ENCODE measurements at places on chromosomes 5 and 9. TPM values are rescaled to one million over a fixed set of nuclear protein-coding genes. Genes with fewer than 3 reads are reported as not detected.

The SV2C gene
- total RNA-seq = 0.55 TPM

The IFNB1 gene
- total RNA-seq = not detected

The CCDC192 gene
- total RNA-seq = not detected

The PIK3R1 gene
- total RNA-seq = 177 TPM

The REEP2 gene
- total RNA-seq = 7.7 TPM

The CLINT1 gene
- total RNA-seq = 113 TPM

The GPR151 gene
- not detected for total RNA-seq

The SPINK7 gene
- not detected for total RNA-seq

The CCL27 gene
- total RNA-seq = not detected

The C7 gene
- total RNA-seq = 799 TPM

- H3K36me3 ChIP-seq = no peaks in the 10 kb centered on the region
- no peak overlapping the region for H3K4me3 ChIP-seq
- no peak overlapping the region for H3K27ac ChIP-seq
- H3K4me1 ChIP-seq = no peaks in the 10 kb centered on the region
- no peaks in the 10 kb centered on the region for H3K27me3 ChIP-seq
These were observed 28.9 kb upstream of the EEIG1 start for GRCh38 chr9:128009639-128010038.

- no peak overlapping the region for H3K27ac ChIP-seq
- H3K4me1 ChIP-seq = no peaks in the 10 kb centered on the region
These were observed 3.6 kb downstream of the RPL12 start for GRCh38 chr9:127447416-127448111.

DNA sequence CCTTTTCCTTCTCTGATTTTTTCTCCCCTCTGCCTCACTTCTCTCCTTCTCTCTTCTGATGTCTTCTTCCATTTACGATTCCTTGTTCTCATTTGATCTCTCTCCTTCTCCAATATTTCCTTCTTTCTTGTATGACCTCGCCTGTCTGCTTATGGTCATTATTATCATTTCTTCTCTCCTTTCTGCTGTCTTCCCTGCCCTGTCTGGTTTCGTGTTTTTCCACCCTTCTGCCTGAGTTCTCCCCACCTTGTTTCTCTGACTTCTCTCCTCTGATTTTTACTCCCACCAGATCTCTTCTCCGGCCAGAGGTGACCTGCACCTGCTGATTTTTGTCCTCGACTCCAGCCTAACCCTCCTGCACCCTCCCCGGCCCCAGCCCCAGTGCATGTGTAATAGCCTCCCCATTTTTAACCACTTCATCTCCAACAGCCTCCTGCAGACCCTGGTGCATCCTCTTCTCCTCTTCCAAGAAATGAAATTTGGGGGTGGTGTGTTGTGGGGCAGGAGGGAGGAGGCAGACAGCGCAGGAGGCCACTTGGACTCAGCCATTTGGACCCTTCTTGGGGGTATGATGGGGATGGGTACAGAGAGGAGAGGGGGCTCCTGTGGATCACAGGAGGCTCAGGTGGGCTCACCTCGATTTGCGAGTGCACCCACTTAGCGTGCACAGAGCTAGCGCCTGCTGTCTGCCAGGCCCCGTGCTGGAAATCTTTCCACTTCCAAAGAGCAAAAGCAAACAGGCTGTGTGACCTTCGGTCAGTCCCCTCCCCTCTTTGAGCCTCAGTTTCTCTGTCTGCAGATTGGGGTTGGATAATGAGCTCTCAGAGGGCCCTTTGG lies 32.5 kb downstream of the GSN start:
- H3K36me3 ChIP-seq = peaks cover 39% of the 10 kb centered on the region
- peak overlapping the region; percentile 62 for H3K4me3 ChIP-seq
- peak overlapping the region; percentile 99 for H3K27ac ChIP-seq
- H3K27me3 ChIP-seq = no peaks in the 10 kb centered on the region
- peak; percentile 58 for DNase-seq

- no peak overlapping the region for H3K4me3 ChIP-seq
- DNase-seq = no peak
- H3K4me1 ChIP-seq = no peaks in the 10 kb centered on the region
- H3K27ac ChIP-seq = no peak overlapping the region
These were observed 23.6 kb upstream of the CEMIP2 start for GRCh38 chr9:71791875-71792274.

- H3K27ac ChIP-seq = peak overlapping the region; percentile 0
- peak overlapping the region; percentile 70 for H3K4me3 ChIP-seq
These were observed 20.1 kb upstream of the MARCHF6 start for GRCh38 chr5:10333154-10334006.

DNA sequence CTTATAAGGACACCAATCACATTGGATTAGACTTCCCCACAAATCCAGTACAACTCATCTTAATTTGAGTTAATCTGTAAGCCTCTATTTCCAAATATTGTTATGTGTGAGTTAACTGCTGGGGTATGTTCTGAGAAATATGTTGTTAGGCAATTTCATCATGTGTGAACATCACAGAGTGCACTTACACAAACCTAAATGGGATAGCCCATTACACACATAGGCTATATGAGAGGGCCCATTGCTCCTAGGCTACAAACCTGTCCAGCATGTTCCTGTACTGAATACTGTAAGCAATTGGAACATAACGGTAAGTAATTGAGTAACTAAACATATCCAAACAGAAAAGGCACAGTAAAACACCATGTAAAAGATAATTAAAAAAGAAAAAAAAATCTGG lies 19.1 kb upstream of the ARSI start:
- H3K4me1 ChIP-seq = peaks cover 17% of the 10 kb centered on the region
- no peaks in the 10 kb centered on the region for H3K36me3 ChIP-seq
- no peak for DNase-seq

DNA sequence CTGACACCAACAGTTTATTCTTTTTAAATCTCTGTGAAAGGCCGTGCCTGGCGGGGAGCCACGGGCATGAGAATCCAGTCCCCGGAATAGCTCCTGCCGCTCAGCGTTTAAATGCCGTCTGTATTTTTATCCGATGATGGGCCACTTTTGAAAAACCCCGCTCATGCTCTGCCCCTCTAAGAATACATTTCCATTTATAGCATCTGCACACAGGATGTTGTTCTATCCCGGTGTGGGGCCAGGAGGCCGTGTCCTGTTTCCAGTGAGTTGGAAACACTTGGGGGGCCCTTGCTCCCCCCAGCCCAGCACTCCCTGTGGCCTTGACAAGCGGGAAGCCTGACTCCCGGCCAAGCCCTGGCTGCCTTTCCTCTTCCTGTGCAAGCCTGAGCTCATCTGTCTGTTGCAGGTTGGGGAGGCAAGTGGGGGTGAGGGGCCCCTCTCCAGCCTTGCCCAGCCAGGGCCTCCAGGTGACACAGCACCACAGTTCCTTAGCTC lies 39.0 kb downstream of the ERGIC1 start:
- peaks cover 74% of the 10 kb centered on the region for H3K4me1 ChIP-seq
- no peaks in the 10 kb centered on the region for H3K36me3 ChIP-seq
- H3K27ac ChIP-seq = peak overlapping the region; percentile 97
- no peak overlapping the region for H3K4me3 ChIP-seq
- DNase-seq = peak; percentile 97

DNA sequence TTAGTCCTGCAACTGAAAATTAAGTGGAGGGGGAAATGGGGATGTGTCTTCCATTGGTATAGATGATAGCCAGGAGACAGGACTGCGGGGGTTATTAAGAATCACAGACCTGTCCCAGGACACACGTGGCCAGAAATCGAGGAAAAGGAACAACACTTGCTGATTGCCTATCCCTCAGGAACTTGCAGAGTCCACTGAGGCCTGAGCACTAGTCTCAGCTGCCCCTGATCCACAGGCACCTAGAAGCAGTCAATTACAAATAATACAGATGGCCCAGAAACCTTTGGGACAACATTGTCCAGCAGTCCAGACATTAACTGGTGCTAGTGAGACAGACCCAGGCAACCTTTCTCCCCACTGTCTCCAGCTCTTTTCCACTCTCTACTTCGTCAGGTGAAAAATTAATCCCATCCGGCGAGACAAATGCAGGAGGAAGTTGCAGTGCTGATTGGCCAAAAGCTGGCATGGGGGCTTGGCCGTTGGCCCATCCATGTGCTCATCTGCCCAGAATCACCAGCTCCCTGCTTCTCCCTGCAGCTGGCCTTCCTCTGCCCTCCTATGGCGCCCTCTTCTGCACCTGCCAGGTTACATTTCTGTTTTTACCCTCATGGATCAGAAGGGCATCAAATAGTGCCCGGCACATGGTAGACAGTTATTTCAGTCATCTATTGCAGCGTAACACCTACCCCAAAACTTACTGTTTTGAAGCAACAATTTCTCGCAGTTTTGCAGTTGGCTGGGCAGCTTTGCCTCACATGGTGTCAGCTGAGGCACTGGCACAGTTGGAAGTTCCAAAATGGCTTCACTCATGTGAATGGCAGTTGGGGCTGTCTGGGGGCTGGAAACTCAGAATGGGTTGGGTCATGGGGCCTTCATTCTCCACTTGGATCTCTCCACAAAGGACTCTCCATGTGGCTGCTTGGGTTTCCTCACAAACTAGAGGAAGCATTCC lies 3.6 kb upstream of the B4GALT1 start:
- no peak overlapping the region for H3K4me3 ChIP-seq
- peaks cover 14% of the 10 kb centered on the region for H3K4me1 ChIP-seq
- no peaks in the 10 kb centered on the region for H3K36me3 ChIP-seq
- DNase-seq = peak; percentile 80

DNA sequence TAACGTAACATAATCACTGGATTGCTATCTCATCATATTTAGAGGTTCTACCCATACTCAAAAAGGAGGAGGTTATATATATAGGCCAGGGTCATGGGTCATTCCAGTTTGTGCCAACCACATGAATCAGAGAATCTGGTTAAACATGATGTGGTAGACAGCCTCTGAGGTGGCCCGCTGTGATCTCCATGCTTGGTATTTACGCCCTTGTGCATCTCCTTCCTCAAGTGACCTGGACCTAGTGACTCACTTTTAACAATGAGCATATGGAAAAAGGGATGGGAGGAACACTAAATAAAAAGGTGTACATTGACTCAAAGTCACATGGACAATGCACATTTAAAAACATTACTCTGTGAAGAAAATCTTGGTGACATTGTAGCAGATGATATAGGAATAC lies 77.7 kb upstream of the CTNND2 start:
- no peaks in the 10 kb centered on the region for H3K36me3 ChIP-seq
- no peaks in the 10 kb centered on the region for H3K27me3 ChIP-seq
- no peak overlapping the region for H3K4me3 ChIP-seq
- DNase-seq = no peak
- no peaks in the 10 kb centered on the region for H3K4me1 ChIP-seq
- H3K27ac ChIP-seq = no peak overlapping the region

DNA sequence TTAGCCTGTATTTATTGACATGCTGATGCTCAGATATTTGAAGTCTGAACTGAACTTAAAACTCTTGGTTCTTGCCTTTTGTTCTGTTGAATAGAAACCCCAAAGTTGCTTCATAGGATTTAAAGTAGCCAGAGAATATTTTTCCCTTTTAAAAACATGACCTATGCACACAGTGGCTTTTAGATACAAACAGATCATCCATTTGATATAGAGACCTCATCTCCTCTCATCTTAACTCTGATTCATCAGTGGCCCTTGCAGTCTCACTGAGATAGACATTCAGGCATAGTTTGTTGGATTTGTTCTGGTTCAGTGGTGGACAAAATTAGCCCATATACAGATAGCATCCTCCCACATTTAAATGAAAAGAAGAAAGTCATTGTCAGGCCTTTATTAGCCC lies 43.5 kb upstream of the PJA2 start:
- no peaks in the 10 kb centered on the region for H3K4me1 ChIP-seq
- H3K27ac ChIP-seq = no peak overlapping the region
- H3K4me3 ChIP-seq = no peak overlapping the region
- DNase-seq = no peak

- no peaks in the 10 kb centered on the region for H3K4me1 ChIP-seq
- no peak overlapping the region for H3K27ac ChIP-seq
- no peaks in the 10 kb centered on the region for H3K27me3 ChIP-seq
These were observed 409.6 kb downstream of the SH3GL2 start for GRCh38 chr9:17988489-17988888.

DNA sequence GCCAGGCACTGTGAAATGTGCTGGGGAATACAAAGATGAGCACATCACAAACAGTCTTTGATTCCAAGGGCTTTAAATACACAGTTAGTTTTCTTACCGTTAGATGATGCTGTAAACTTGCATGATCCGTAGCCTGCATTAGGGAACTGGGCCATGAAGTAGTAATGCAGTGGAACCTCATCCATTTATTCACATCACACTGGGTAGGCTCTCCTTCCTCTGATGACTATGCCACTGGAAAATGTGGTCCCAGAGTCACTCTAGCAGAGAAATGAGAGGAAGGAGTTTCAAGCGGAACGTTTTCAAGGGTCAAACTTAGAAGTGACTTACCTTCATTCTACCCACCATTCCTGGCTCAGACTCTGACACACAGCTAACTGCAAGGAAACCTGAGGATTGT lies 26.4 kb downstream of the ZFAND5 start:
- no peak overlapping the region for H3K4me3 ChIP-seq
- H3K36me3 ChIP-seq = no peaks in the 10 kb centered on the region
- no peaks in the 10 kb centered on the region for H3K4me1 ChIP-seq
- no peak for DNase-seq

GRCh38 chr5:157877821-157878220 lies 18.9 kb upstream of the CLINT1 start:
- no peak for DNase-seq
- H3K4me1 ChIP-seq = no peaks in the 10 kb centered on the region
- H3K36me3 ChIP-seq = no peaks in the 10 kb centered on the region
- no peak overlapping the region for H3K27ac ChIP-seq
- H3K27me3 ChIP-seq = no peaks in the 10 kb centered on the region

DNA sequence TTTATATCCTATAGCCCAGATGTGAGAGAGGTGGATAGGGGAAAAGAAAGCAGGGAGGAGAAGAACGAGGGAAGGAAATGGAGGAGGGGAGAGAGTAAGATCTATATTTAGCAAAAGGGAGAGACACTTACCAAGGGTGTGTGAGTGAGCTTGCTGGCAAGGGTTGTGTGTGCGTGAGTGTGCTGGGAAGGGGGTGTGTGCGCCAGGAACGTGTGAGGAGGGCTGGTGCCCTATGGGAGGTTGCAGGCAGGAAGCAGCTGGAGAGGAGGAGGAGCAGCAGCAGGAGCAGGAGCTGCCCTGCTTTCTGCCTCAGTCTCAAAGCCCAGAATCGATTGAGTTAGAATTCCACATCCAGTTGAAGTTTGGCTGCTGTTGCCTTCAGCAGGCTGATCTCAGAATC lies 148.3 kb upstream of the RUSC2 start:
- DNase-seq = peak; percentile 66
- no peak overlapping the region for H3K27ac ChIP-seq
- H3K4me1 ChIP-seq = peaks cover 17% of the 10 kb centered on the region
- H3K4me3 ChIP-seq = peak overlapping the region; percentile 11
- H3K27me3 ChIP-seq = no peaks in the 10 kb centered on the region

- H3K4me3 ChIP-seq = no peak overlapping the region
- H3K27ac ChIP-seq = no peak overlapping the region
- no peaks in the 10 kb centered on the region for H3K36me3 ChIP-seq
- no peaks in the 10 kb centered on the region for H3K4me1 ChIP-seq
- DNase-seq = no peak
These were observed 108.8 kb upstream of the ASTN2 start for GRCh38 chr9:117523531-117524153.
